ENCODE measurements at places on chromosomes 11 and 22. TPM values are rescaled to one million over a fixed set of nuclear protein-coding genes. Genes with fewer than 3 reads are reported as not detected.
A peak's percentile ranks its signal among the peaks of the same experiment; 100 is the strongest.

DNA sequence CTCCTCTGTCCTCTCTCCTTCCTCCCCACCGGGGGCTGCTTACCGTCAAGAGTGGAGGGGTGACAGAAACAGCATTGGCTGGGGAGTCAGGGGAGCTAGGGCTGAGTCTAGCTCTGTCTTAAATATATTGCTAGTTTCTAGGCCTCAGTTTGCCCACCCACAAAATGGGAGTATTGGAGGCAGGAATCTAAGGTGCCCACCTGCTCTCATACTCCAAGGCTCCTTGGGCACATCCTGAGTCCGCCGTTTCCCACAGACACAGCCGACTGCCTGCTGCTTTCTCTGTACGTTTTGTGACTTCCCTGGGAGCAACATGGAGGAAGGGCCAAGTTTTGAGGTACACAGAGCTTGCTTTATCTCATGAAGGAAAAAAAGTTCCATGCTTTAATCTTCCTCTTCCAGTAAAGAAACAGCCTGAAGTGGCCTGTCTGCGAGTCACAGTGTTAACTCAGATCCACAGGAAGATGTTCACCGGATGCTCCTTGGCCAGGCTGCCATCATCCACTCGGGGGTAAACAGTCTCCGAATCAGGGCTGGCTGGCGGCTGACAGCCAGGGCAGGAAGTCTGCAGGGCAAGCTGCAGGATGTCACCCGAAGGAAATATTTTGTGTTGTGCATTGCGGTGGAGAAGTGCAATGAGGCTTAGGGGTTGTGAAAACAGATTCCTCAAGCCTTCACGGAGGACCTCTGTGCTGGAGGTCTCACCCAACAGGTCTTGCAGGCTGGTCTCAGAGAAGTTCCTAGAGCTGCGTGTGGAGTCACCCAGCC is 11.0 kb upstream of the CERK start:
- peak; percentile 88 for DNase-seq
- H3K27ac ChIP-seq, result peak overlapping the region; percentile 40
- no peaks in the 10 kb centered on the region for H3K27me3 ChIP-seq
- no peaks in the 10 kb centered on the region for H3K36me3 ChIP-seq
- no peaks in the 10 kb centered on the region for H3K4me1 ChIP-seq

- DNase-seq, result no peak
- H3K27ac ChIP-seq, result no peak overlapping the region
- H3K4me1 ChIP-seq, result no peaks in the 10 kb centered on the region
Observed at GRCh38 chr22:32932176-32932575, 126.0 kb downstream of the SYN3 start.

GRCh38 chr11:76159303-76159937 is 46.9 kb downstream of the WNT11 start:
- no peak for DNase-seq
- no peaks in the 10 kb centered on the region for H3K27me3 ChIP-seq
- H3K4me3 ChIP-seq, result no peak overlapping the region
- no peak overlapping the region for H3K27ac ChIP-seq

GRCh38 chr11:83007909-83008580 is 63.7 kb downstream of the RAB30 start:
- H3K27ac ChIP-seq, result no peak overlapping the region
- no peaks in the 10 kb centered on the region for H3K4me1 ChIP-seq
- H3K4me3 ChIP-seq, result no peak overlapping the region

Gene HDAC10
- total RNA-seq, result 17.4 TPM

DNA sequence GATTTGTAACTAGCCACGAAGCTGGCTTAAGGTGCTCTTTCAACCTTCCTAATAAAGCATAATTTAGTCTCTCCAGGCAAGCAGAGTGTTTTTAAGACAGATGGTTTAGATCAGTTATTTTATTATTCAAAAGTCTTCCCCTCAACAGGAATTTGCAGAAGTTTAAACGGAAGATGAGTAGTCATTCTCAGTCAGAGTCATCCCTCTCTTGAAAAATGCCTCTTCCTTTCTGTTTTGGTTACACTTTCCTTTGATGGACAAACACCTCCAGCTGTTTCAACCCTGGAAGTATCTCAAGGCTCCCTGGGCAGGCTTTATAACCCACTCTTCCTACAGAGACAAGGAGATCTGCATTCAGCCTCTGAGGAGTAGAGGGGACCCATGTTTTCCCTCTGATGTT is 60.3 kb upstream of the POU2AF2 start:
- DNase-seq, result no peak
- H3K4me3 ChIP-seq, result no peak overlapping the region
- H3K27me3 ChIP-seq, result no peaks in the 10 kb centered on the region
- H3K36me3 ChIP-seq, result no peaks in the 10 kb centered on the region

Gene MMP1
- total RNA-seq, result not detected

- no peaks in the 10 kb centered on the region for H3K27me3 ChIP-seq
- H3K27ac ChIP-seq, result peak overlapping the region; percentile 55
- peaks cover 8% of the 10 kb centered on the region for H3K4me1 ChIP-seq
- H3K4me3 ChIP-seq, result no peak overlapping the region
Observed at GRCh38 chr11:124900464-124900863, 2.8 kb upstream of the ROBO4 start.

DNA sequence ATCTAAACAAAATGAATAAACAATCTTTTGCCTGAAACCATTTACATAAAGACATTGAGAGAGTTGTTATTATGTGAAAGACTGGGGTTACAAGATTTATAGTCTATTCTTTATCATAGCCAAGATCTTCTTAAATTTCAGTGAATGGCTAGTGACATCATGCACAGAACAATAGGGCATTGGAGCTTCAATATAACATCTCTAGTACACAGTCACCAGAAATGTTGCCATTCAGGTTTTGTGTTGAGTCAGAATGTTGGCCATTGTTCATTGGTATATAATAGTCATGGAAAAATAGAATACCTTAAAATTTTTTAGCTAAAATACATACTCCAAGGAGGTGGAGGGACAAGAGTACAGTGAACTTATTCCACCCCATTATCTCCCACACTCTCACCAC is 44.3 kb downstream of the SLC5A12 start:
- no peak for DNase-seq
- H3K36me3 ChIP-seq, result no peaks in the 10 kb centered on the region
- no peaks in the 10 kb centered on the region for H3K4me1 ChIP-seq
- H3K27me3 ChIP-seq, result no peaks in the 10 kb centered on the region

DNA sequence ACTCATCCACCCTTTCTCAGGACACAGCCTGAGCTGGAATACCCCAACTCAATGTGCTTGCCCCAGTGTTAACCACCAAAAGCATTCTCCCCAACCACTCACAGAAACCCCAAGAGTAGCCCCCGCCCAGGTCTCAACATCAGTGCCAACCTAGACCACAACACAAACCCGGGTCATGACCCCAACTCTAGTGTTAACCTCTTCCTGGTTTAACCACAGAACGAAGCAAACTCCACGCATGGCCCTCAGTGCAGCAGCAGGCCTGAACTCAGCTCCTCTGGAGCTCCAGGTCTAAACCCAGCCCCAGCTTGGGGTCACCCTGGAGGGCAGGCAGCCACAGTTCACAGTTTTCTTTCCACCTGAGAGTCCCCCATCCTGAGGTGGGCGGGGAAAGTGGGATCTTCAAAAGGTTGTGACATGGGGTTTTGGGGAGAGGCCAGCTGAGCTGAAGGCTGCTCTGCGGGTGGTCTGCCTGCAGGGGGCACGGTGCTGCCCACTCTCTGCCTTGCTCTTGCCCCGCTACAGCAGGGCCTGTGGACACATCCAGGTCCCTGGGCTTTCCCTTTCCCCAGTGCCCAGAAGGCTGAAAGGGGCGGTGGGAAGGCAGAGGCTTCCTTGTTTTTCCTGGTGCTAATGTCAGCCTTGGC is 37.9 kb downstream of the NECTIN1 start:
- H3K36me3 ChIP-seq, result no peaks in the 10 kb centered on the region
- H3K27me3 ChIP-seq, result no peaks in the 10 kb centered on the region
- no peak for DNase-seq
- no peaks in the 10 kb centered on the region for H3K4me1 ChIP-seq
- no peak overlapping the region for H3K27ac ChIP-seq

- no peak overlapping the region for H3K27ac ChIP-seq
- no peaks in the 10 kb centered on the region for H3K36me3 ChIP-seq
- no peak for DNase-seq
Observed at GRCh38 chr11:5348551-5349194, 2.6 kb upstream of the OR51B6 start.

DNA sequence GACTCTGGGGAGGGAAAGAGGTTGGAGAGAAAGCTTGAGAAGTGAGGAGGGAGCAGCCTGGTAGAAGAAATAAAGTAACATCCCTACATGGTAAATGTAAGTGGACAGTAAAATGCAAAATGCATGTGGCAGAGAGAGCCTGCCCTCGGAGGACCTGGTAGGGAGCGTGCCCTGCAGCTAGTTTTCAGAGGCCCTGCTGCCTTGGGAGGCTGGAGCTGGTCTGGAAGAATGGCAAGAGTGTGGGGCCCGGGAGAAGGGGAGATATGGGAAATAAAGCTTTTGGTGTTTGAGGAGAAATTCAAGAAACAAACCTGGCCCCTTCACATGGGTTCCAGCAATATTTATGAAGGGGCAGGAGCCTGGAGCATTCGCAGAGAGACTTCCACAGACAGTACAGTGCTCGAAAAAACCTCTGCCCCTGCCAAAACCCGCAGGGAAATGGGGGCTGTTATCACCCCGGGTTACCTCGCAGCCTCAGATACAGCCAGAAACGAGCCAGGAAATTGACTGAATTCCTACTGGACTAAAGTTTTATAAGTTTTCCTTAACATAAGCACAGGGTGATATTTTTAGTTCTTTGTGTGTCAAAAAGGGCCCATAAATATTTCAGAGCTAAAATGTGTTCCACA is 363.0 kb downstream of the TENM4 start:
- peaks cover 29% of the 10 kb centered on the region for H3K4me1 ChIP-seq
- no peaks in the 10 kb centered on the region for H3K27me3 ChIP-seq
- peak overlapping the region; percentile 54 for H3K27ac ChIP-seq
- DNase-seq, result no peak
- H3K36me3 ChIP-seq, result no peaks in the 10 kb centered on the region
- H3K4me3 ChIP-seq, result no peak overlapping the region

Gene SLC3A2
- 52.8 TPM for total RNA-seq

Gene SYNGR1
- 29.4 TPM for total RNA-seq

GRCh38 chr11:40445391-40445790 is 1014.1 kb downstream of the LRRC4C start:
- no peak overlapping the region for H3K4me3 ChIP-seq
- no peaks in the 10 kb centered on the region for H3K27me3 ChIP-seq
- H3K27ac ChIP-seq, result no peak overlapping the region
- DNase-seq, result no peak
- H3K4me1 ChIP-seq, result no peaks in the 10 kb centered on the region
- H3K36me3 ChIP-seq, result no peaks in the 10 kb centered on the region

DNA sequence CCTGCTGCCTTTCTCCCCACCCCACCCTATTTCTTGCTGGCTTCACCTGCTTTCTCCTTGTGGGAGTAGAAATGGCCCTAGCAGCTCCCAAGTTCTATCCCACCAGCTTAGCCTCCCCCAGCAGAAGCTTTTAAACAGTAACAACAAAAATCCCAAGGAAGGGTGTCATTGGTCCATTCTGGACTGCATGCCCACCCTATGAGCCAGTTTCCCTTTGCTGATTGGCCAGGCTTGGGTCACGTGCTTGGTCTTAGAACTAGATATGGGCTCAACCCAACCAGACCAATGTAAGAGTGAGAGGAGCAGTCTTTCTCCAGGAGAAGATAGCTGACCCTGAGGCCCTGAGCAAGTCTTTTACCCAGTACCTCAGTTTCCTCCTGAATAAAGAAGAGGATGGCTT is 2.3 kb downstream of the MTFP1 start:
- H3K27ac ChIP-seq, result no peak overlapping the region
- no peak overlapping the region for H3K4me3 ChIP-seq
- H3K27me3 ChIP-seq, result no peaks in the 10 kb centered on the region
- DNase-seq, result no peak

Gene APOL3
- 48.9 TPM for total RNA-seq

DNA sequence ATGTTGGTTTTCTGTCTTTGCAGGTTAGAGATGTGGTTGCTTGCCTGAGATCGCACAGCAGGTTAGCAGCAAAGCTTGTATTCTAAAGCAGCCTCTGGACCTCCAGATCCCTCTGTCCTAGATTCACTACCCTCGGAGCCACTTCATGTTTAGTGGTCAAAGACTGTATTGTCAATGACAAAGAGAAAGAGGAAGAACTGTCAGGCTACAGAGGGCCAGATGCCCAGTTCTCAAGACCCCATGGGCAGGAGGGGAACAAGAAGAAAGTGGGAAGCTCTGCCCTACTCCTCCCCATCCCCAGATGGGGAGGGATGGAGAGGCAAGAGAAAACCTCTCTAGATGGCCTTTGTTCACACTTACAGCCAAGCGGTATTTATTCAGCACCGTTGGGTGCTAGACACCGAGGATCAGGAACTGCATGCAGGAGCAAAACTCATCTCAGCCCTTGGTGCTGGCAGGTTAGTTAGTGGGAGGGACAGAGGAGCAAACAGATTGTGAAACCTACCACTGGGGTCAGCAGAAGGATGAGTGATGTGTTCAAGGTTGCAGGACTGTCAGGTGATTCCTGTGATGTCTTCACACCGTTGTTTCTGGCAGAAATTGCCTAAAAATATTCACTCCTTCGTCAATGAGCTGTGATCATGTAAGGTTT is 38.3 kb upstream of the PTPRJ start:
- peaks cover 7% of the 10 kb centered on the region for H3K4me1 ChIP-seq
- no peak overlapping the region for H3K4me3 ChIP-seq
- H3K36me3 ChIP-seq, result no peaks in the 10 kb centered on the region

DNA sequence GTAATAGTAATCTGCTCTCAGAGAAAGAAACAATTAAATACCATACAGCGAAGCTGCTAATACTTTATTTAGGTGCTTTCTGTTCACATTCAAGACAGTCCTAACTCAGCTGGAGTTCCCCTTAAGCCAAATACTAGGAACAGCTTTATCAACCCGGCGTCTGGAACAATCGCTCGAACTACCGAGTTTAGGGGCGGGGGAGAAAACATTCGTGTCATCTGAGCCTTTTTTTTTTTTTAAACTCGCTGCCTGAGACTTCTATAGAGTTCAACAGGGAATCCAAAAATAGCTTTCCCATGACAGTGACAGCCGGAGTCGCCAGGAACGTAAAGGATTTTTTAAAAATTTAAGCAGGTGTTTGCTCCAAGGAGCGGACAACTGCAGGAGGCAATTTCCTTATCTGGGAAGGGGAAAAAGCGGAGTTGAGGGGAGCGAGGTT is 852 bp downstream of the TRAF6 start:
- no peaks in the 10 kb centered on the region for H3K27me3 ChIP-seq
- peaks cover 20% of the 10 kb centered on the region for H3K4me1 ChIP-seq
- H3K4me3 ChIP-seq, result peak overlapping the region; percentile 59
- DNase-seq, result no peak
- H3K36me3 ChIP-seq, result no peaks in the 10 kb centered on the region
